ENCODE measurements at places on chromosomes 11 and 22.

DNA sequence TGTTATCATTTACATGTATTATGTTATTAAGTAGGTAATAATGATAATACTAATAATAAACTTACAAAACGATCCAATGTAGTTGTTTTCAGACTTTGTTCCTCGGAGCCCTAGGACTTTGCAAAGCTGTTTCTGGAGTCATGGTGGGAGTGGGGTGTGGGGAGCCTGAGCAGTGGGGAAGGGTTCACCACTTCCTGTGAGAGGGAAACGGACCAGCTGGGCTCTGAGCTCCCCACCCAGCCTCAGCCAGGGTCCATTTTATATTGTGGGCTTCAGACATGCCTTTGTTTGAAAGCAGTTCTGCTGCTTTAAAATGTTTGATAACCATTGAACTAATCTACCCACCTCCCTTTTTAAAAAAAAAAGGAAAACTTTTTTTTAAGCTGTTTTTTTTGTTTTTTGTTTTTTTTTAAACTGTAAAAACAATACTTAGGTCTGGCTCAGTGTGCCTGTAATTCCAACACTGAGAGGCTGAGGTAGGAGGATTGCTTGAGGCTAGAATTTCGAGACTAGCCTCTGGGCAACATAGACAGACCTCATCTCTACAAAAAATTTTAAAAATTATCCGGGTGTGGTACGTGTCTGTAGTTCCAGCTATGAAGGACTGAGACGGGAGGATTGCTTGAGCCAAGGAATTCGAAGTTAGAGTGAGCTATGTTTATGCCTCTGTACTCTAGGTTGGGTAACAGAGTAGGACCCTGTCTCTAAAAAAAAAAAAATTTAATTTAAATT is 7.0 kb downstream of the SERPING1 start:
- DNase-seq: no peak

- DNase-seq: no peak
Observed at GRCh38 chr11:126862664-126863243, 137.8 kb downstream of the KIRREL3 start.

DNA sequence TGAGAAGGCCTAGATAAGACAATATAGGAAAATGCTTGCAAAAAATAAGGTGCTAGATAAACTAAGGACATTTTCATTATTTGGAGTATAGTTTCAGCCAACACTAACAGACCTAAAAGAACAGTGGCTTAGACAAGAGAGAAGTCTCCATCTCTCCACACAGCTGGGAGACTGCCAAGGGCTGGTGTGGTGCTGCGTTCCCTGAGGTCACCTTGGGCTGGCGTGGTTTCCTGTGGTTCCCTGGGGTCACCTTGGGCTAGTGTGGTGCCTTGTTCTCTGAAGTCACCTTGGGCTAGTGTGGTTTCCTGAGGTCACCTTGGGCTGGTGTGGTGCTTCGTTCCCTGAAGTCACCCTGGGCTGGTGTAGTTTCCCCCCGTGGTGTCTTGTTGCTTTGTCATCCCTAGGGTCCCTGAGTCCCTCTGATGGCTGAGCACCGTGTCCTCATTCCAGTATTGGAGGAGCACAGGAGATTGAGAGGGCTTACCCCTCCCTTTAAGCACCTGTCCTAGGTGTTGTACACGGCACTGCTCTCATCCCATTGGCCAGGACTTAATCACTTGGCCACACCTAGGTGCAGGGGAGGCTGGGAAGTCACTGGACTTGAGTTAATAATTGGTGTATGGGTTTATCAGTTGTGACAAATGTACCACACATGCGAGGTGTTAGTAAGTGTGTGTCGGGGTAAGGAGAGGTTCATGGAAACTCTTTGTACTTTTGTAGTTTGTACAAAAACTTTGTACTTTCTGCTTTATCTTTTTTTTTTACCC is 14.9 kb downstream of the SAMM50 start:
- DNase-seq: no peak

- DNase-seq: no peak
Observed at GRCh38 chr11:16917941-16918340, 96.3 kb downstream of the PLEKHA7 start.

DNA sequence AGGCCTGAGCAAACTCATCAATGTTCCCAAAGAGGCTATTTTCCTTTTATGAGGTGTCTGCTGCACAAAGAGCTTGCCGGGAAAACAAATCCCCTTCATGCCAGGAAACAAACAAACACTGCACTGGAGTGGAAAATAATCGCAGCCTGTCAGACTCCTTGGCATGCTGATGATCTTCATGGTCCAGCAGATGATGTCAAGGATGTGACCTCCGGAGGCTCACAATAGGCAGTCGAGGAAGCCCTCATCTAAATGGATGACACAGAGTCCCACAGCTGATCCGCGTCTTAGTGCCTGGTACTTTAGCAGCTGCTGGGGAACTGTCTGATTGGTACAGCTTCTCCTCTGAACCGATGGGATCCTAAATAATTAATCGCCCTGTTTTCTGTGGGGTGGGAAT is 187.6 kb downstream of the TENM4 start:
- DNase-seq: no peak

DNA sequence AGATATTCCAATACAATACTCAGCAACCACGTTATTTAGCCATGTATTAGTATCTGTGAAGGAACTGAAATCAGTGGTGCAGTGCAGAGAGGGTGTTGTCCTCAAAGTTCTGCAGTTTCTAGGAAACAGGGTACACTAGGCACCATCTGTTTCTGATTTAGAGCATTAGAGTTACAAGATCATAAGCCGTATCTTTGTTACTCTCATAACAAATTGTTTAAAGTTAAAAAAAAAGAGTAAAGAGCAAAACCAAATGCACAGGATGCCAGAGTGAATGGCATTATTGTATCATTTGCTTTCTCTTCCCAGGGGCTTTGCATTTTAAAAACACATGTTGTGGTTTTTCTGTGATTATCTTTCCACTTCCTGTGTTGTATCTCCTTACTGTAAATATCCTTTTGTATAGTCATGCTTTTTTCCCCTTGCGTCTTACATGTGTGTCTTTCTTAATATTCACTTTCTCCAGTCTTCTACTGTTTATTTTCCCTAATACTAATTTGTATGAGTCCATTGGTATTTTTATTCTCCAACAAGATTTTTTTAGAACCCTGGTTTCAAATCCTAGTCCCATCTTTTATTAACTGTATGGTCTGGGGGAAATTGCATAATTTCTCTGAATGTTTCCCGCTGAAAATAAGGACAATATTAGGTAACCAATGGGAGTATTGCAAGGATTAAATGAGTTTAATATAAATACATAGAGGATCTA is 15.2 kb upstream of the NUP160 start:
- no peak for DNase-seq

Measured in GM12878 (cell line).